Neural crest cell (in vitro differentiated cells): ENCODE measurements at places on chromosomes 1 and 21.

GRCh38 chr1:84573481-84573966 lies 716 bp downstream of the CTBS start:
- DNase-seq: no peak

GRCh38 chr1:5917281-5917590 lies 75.0 kb downstream of the NPHP4 start:
- DNase-seq: no peak

DNA sequence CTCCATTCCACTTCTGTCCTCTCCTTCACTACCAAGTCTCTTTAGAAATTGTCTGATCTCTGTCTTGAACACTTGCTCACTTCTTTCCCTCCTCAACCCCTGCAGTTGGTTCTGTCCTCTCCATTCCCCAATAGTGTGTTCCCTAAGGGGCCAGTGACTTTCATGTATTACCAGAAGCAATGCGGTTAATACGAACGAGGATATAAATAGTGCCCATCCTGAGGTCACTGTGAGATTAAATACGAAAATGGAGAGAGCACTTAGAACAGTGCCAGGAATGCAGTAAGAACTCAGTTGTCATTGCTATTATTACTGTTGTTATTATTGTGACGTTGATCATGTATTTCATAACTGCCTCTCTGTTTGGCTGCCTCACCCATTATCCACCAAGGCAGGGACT lies 53.0 kb upstream of the ARTN start:
- DNase-seq: no peak

GRCh38 chr1:157751283-157751682 lies 25.6 kb downstream of the FCRL2 start:
- DNase-seq: no peak

DNA sequence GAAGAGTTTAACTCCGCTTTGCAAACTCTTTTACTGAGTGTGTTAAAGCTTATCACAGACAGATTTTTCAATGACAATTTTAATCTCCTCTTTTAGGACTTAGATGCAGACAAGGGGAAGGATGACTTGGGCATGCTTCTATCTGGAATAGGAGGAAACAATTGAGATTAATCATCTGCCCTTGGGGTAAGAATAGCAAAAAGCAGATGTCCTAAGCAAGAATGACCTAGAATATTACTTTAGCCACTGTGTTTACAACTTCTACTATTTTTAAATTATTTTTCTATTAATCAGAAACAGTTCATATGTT lies 569.0 kb upstream of the ADGRL2 start:
- DNase-seq: no peak
